ENCODE measurements at places on chromosomes 7 and 10.

- DNase-seq = no peak
These were observed 212.4 kb upstream of the YAE1 start for GRCh38 chr7:39353615-39354376.

GRCh38 chr7:103694304-103694703 is 248.3 kb upstream of the SLC26A5 start:
- DNase-seq = no peak

DNA sequence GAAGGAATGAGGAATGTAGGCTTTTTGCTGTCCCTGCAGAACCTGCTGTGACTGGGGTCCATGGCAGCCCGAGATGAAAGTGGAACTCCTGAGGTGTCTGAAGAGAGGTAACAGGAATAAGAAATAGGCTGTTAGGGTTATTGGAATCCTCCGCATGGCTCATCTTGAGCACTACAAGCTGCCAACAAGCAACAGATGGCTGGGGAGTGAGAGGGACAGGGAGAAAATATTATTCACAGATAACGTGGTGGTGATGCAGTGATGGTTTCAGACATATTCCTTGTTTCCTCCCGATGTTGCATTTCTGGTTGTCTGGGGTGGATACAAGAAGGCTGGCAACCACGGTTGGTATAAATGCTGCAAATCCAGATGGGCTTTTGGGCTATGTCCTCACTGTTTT is 46.1 kb downstream of the AP3M1 start:
- no peak for DNase-seq

DNA sequence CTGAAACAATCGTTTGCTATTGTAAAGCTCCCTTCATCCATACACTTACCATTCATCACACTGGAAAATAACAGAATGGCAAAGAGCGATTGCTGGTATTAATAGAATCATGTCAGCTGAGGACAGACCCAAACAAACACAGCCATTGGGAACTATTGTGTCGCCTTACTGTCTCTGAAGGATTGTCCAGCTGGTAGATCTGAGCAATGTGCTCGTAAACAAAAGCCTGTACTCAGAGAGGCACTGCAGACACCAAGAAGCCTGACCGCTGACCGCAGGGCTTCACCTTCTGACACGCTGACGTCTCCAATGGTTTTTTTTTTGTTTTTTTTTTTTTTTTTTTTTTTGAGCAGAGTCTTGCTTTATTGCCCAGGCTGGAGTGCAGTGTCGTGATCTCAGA is 151.0 kb upstream of the FRMD4A start:
- no peak for DNase-seq

DNA sequence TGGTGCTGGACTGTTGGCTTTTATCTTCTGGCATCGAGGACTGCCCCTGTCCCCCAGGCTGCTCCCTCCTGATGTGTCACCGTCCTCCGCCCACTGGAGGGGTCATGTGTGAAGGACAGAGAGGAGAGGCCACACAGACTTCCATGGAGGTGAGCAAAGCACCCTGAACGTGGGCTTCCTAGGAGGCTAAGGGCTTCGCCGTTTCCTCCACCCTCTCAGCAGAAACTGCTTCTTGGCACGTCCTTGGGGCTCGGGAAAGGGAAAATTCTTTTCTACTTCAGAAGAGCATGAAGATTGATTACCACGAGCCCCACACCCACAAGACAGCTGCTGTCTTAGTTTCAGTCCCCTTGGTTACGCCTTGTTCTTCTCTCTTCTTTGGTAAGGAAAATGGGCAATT is 218.2 kb downstream of the CCDC3 start:
- no peak for DNase-seq

GRCh38 chr7:15370441-15370840 is 191.4 kb downstream of the AGMO start:
- no peak for DNase-seq

- peak; percentile 66 for DNase-seq
These were observed 107.0 kb downstream of the VIM start for GRCh38 chr10:17335065-17335464.

DNA sequence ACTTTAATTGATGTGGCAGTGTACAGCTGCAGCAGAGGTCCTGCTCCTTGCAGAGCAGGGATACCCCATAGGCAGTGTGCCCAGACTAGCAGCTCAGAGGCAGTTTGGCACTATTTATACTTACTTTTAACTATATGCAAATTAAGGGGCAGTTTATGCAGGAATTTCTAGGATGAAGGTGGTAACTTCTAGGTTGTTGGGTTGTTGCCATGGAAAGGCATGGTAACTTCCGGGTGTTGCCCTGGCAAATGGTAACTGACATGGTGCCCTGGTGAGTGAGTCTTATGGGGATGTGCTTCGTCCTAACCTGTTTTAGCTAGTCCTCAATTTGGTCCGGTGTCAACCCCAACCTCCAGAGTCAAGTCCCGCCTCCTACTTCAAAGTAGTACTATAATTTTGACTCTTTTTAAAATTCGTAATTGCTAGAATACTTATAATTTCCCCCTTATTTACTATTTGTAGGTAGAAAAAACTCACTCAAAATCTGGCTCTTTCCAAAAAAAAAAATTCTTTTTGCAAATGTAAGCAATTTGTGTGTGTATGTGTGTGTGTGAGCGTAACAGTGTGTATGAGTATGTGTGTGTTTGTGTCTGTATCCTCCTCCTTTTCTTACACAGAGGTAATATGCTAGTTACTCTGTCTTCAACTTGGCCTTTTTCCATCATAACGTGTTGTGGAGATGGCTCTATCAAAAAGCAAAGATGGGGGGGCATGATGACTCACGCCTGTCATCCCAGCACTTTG is 5.9 kb downstream of the COL26A1 start:
- no peak for DNase-seq

DNA sequence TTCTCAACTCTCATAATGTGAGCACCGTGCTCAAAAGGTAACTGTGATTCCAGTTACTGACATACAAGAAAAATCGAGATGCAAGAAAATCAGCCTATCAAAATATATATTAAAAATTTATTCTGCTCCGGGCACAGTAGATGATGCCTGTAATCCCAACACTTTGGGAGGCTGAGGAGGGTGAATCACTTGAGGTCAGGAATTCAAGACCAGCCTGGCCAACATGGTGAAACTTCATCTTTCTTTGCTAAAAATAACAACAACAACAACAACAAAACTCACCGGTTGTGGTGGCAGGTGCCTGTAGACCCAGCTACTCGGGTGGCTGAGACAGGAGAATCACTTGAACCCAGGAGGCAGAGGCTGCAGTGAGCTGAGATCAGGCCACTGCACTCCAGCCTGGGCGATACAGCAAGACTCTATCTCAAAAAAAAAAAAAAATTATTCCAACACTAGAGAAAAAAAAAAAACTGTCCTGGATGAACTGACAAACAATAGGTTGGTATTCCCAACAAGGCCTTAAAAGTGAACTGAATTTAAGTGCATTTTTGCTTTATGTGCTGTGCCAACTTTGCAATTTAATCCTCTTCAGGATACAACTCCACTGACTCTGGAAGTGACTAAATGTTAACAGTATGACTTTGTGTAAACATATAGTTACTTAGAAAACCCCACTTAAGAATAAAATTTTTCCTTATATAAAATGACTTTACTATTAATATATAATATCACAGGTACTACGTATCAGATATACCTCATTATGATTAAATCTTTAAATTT is 51.1 kb downstream of the JMJD1C start:
- DNase-seq = no peak

- no peak for DNase-seq
These were observed 131.1 kb upstream of the SHH start for GRCh38 chr7:155943251-155943899.

- DNase-seq = no peak
These were observed 42.5 kb upstream of the KMT2E start for GRCh38 chr7:104971290-104972071.

GRCh38 chr7:106954840-106955239 is 89.7 kb upstream of the PRKAR2B start:
- DNase-seq = no peak

- no peak for DNase-seq
These were observed 101.4 kb upstream of the STEAP1B start for GRCh38 chr7:22601408-22601807.

GRCh38 chr10:33325929-33326328 is 8.5 kb downstream of the NRP1 start:
- DNase-seq = no peak

- DNase-seq = no peak
These were observed 24.1 kb downstream of the ZRANB1 start for GRCh38 chr10:124966008-124966407.

GRCh38 chr7:121449735-121450240 is 53.7 kb upstream of the FAM3C start:
- DNase-seq = no peak

DNA sequence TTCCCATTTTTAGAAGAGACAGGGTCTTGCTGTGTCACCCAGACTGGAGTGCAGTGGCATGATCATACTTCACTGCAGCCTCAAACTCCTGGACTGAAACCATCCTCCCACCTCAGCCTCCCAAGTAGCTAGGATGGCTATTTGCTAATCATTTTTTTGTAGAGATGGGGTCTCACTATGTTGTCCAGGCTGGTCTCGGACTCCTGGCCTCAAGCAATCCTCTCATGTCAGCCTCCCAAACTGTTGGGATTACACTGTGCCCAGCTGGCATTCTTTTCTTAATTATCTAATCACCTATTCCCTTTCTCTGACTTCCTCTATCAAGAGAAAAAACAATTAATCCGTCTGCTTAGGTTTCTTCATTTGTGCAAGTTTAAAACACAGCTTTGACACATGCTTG is 172.5 kb upstream of the TRIM24 start:
- no peak for DNase-seq

DNA sequence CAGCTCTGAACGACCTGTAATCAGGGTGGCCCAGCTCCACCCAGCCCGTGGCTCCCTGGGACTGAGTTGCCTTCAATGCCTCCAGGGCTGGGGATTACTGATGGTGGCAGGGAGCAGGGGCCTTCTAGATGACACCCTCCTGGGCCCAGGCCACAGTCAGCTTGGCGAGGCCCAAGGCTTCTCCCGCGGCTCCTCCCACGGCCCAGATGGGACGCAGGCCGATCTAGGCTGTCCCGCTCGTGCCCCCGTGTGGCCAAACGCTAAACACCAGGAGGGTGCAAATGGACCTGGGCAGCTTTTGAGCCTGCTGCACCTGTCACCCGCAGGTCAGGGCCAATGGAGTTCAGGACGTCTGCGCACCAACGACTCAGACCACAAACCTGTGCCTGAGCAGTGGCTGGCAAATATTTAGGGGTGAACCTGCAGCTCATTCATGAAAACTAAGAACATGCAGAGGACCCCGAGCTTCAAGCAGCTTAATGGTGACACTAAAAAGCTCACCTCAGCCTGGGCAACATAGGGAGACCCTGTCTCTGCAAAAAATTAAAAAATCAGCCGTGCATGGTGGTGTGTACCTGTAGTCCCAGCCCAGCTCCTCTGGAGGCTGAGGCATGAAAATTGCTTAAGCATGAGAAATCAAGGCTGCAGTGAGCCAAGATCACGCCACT is 43.2 kb downstream of the ASB13 start:
- no peak for DNase-seq

GRCh38 chr7:51569581-51569980 is 253.0 kb upstream of the COBL start:
- no peak for DNase-seq

- DNase-seq = no peak
These were observed 486.8 kb upstream of the ANKRD30A start for GRCh38 chr10:36638462-36639155.

GRCh38 chr7:36717586-36717985 is 6.7 kb downstream of the AOAH start:
- DNase-seq = no peak

DNA sequence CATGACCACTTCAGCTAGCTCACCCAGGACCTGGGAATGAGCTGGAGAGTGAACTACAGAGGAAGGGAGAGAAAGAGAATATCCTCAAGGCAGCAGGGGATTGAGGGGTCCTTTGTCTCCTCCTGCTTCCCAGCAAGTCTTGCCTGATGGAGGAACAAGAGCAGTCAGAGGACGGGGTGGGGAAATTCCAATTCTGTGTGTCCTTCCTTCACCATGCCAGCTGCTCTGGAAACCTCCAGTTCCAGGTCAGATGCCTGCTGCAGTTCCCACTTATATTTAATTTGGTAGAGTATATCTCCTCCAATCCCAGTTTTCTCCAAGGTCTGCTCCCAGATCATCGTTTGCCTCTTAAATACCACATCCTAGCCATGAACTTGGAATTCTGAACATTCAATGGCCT is 21.4 kb upstream of the LEP start:
- DNase-seq = no peak

DNA sequence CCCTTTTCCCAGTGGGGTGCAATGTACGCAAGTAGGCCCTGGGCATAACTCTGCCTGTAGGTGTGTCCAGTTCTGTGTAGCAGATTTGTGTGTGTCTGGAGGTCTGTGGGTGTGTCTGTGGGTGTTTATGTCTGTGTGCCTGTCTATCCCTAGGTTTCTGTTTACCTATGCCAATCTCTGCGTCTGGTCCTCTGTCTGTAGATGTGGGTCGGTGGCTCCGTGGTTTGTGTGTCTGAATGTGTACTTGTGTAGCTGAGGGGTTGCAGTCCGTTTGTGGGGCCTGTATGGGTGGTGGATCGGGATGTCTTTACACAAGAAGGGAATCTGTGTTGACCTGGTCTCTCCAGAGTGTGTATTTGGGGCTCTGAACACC is 932 bp downstream of the NYAP1 start:
- DNase-seq = no peak

DNA sequence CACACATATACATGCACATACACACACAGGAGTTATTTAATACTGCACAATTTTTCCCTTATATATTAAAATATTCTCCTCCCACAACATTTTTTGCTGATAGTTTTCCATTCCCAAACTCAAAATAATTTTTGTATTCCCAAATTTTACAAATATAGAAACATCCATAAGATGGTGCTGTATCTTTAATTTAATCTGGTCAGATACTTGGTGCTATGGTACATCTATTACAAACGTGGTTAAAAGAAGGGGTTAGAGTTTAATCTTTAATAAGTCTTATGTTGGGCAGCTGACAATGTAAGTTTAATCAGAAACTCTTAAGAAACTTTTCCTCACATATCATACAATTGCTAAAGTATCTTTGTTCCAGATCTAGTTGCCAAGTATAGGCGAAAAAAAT is 10.2 kb upstream of the CADPS2 start:
- no peak for DNase-seq

Measured in GM04503 (cell line).